ENCODE measurements at places on chromosomes 16 and 17.

DNA sequence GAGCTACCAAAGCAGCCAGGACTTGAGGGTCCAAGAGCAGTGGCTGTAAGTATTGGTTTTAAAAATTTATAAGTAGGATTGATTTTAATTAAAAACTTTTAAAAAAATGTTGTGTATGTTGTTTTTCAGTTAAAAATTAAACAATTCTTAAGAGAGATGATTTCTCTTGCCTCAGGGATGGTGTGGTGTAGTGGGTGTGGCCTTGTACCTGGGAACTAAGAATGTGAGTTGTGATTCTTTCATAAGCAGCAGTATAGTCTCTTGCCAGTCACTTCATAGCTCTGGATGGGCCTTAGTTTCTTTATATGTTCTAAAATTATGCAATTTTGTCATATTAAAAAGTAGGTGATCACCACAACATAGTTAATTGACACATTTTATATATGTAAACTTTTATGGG lies 99.5 kb downstream of the FTO start:
- H3K36me3 ChIP-seq, result no peaks in the 10 kb centered on the region
- H3K4me1 ChIP-seq, result no peaks in the 10 kb centered on the region
- H3K27me3 ChIP-seq, result no peaks in the 10 kb centered on the region
- no peak overlapping the region for H3K4me3 ChIP-seq
- no peak for DNase-seq

GRCh38 chr16:87203060-87203656 lies 114.0 kb downstream of the C16orf95 start:
- no peak overlapping the region for H3K4me3 ChIP-seq

GRCh38 chr17:46078675-46079074 lies 79.6 kb downstream of the STH start:
- H3K27me3 ChIP-seq, result no peaks in the 10 kb centered on the region
- no peak for DNase-seq
- no peak overlapping the region for H3K4me3 ChIP-seq
- no peaks in the 10 kb centered on the region for H3K36me3 ChIP-seq
- H3K27ac ChIP-seq, result no peak overlapping the region

- H3K4me1 ChIP-seq, result peaks cover 3% of the 10 kb centered on the region
- no peak for DNase-seq
- H3K36me3 ChIP-seq, result no peaks in the 10 kb centered on the region
- no peak overlapping the region for H3K27ac ChIP-seq
- no peaks in the 10 kb centered on the region for H3K27me3 ChIP-seq
Observed at GRCh38 chr17:66403846-66404556, 101.6 kb downstream of the PRKCA start.

DNA sequence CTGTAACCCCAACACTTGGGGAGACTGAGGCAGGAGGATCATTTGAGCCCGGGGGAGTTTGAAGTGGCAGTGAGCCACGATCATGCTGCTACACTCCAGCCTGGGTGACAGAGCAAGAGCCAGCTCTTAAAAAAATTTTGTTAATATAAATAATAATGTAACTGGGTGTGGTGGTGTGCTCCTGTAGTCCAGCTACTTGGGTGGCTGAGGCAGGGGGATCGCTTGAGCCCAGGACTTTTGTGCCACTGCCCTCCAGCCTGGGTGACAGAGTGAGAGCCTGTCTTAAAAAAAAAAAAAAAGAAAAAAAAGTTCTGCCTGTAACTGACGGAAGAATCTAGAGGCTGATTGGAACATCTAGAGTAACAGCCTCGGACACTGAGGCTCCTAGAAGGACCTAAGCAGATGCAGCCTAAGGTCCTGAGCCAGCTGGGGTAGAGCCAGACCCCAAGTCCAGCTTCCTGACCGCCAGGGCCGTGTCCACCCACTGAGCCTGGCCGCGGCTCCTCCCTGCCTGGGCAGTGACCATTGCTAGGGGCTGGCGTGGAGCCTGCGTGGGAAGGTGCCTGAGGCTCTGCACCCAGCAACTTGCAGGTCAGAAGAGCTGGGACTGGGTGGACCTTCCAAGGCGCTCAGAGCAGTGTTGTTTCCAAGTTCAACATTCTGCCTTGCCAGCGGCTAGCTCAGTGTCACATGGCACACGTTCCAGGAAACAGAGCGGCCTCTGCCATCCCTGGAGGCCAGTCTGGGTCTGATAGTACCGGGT lies 209.4 kb upstream of the CIBAR2 start:
- no peaks in the 10 kb centered on the region for H3K36me3 ChIP-seq
- H3K27ac ChIP-seq, result no peak overlapping the region
- H3K4me1 ChIP-seq, result peaks cover 13% of the 10 kb centered on the region

DNA sequence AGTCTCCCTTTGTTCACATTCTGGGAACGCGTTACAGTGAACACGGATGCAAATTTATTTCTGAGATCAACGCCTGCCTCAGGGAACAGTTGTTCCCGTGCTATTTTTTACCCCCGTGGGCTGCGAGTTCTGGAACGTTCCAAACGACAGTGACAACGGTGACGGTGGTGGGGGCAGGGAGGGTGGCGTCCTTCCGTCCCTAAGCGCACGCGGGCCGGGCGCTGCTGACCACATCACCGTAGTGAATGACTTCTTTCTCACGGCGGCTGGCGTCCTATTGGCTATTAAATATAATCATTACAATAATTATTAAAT lies 45.1 kb upstream of the SSTR5 start:
- no peak overlapping the region for H3K4me3 ChIP-seq
- DNase-seq, result no peak
- no peak overlapping the region for H3K27ac ChIP-seq

GRCh38 chr17:66135896-66136295 lies 56.0 kb downstream of the CEP112 start:
- peaks cover 2% of the 10 kb centered on the region for H3K36me3 ChIP-seq
- no peak overlapping the region for H3K4me3 ChIP-seq
- DNase-seq, result no peak

Data from lung (tissue), 17 donors.